ENCODE measurements at places on chromosomes 11 and 22. TPM values are rescaled to one million over a fixed set of nuclear protein-coding genes. Genes with fewer than 3 reads are reported as not detected.

The PDE2A gene
- 45.9 TPM for total RNA-seq

The FGF19 gene
- total RNA-seq = not detected

The CASP5 gene
- 80.5 TPM for total RNA-seq

The OR52I2 gene
- total RNA-seq = not detected

The ADAMTS15 gene
- total RNA-seq = 3.5 TPM

The TRAF6 gene
- total RNA-seq = 17.9 TPM

The SIK2 gene
- 22.0 TPM for total RNA-seq

The OR5J2 gene
- total RNA-seq = not detected

The PDGFD gene
- total RNA-seq = 6.9 TPM

The PKNOX2 gene
- total RNA-seq = 1.5 TPM

The SF1 gene
- 241 TPM for total RNA-seq

DNA sequence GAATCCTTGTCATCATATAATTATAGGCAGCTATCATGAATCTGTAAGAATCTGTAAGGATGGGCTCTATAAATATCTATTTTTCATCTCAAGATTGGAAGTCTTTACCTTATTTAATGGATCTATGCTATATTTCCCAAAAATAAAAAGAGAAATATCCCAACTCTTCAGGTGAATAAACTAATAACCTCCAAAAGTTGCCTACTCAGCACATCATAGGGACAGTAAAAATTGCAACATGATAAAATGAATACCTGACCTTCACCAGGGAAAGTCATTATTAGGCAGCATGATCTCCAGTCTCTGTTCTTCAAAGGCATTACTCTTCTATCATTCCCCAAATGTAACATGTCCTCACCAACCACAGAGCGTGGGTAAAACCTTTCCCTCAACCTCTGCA lies 277.3 kb downstream of the RAB38 start:
- no peak for DNase-seq

- DNase-seq = peak; percentile 61
Measured at GRCh38 chr11:1842149-1843097, 3.6 kb downstream of the TNNI2 start.

- DNase-seq = no peak
Measured at GRCh38 chr11:60860943-60861342, 5.2 kb upstream of the PTGDR2 start.

DNA sequence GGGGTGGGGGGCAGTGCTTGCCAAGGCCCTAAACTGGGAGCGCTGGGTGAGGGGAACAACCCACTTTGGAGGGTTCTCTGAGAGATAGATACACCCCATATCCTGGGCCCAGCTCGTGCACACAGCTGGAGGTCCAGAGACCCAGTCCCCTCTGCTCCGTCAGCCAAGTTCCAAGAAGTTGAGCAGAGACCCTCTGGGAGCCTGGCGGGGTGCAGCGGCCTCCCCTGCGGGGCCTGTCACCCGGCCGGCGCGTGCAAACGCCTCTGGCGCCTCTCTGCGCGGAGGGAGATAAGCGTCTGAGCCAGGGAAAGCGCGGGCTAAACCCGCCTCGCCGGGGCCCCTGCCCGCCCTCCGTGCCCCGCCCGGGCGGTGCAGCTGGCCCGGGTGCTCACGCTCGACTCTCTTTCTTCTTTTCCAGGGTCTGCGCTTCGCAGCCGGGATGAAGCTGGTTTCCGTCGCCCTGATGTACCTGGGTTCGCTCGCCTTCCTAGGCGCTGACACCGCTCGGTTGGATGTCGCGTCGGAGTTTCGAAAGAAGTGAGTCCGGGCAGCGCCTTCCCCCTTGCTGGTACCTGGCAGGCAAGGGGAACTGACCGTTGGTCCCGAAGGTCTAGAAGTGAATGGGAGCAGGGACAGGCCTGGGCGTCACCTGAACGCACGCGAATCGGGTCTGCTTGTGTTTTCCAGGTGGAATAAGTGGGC lies 540 bp downstream of the ADM start:
- DNase-seq = peak; percentile 68

DNA sequence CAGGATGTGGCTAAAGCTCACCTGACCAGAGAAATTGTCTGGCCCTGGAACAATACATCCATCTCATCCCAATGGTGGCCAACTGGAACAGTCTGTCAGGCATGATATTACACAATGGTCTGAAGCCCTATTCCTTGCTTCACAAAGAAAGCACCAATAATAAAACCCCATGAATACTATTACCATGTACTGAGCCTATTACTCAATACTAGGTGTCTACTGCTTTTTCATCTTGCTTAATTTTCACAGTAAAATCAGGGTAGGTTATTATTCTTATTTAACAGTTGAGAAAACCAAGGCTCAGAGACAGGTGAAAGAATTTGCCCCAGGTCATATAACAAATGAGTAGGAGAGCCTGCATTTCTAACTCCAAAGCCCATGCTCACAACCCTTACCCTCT lies 68.9 kb upstream of the CAPRIN1 start:
- DNase-seq = no peak

GRCh38 chr11:11931461-11932055 lies 76.9 kb downstream of the DKK3 start:
- no peak for DNase-seq

DNA sequence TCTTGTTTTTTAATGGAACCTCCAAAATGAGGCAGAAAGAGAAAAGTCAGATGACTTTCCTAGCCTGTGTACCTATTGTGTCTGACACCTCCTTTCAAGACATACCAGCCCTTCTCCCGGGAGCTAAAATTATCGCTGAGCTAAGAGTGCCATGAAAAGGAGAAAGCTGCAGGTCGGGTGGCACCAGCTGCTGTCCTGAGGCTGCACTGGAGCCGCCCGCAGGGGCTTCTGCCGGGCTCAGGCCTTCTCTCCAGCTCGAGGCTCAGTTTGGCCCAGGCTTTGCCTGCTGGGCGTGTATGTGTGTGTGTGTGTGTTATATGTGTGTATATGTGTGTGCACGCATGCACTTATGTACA lies 27.7 kb upstream of the RAB1B start:
- no peak for DNase-seq

- DNase-seq = no peak
Measured at GRCh38 chr22:17138513-17138912, 17.4 kb upstream of the TMEM121B start.

DNA sequence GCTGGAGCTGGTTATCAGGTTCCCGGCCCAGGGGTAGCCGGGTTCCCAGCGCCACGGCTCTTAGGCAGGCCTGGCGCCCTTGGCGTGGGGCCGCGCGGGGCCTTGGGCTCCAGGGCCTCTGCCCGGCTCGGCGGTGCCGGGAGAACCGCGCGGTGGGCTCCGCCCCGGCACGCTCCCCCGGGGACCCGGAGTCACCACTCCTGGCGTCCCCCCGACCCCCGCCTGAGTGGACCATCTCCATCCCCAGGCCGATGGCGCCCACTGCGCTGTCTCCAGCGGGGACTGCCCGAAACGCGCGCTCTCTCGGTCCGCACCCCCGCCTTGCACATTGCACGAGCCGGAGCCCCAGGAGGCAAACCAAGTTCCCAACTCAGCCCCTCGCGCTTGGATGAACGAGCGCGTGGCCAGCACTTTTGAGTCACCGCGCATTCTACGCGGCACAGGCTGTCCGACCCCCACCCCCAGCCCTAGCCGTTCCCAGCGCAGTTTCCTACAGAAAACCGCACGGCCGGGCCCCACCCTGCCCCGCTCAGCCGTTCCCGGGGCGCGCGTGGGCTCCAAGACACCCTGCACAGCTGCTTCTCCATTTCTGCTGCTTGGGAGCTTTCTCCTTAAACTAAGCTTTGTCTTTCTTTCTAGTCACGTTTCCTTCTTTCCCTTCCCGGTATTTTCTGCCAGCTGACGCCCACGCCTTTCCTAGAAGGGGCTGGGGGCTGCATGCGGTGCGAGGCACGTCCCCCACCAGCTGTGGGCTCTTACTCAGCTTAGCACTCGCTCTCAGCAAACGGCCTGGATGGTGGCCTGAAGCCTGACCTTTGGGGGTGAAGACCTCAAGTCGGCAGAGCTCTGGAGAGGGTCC lies 650 bp upstream of the CHID1 start:
- DNase-seq = peak; percentile 70

- no peak for DNase-seq
Measured at GRCh38 chr11:6693342-6694228, 10.4 kb upstream of the MRPL17 start.

DNA sequence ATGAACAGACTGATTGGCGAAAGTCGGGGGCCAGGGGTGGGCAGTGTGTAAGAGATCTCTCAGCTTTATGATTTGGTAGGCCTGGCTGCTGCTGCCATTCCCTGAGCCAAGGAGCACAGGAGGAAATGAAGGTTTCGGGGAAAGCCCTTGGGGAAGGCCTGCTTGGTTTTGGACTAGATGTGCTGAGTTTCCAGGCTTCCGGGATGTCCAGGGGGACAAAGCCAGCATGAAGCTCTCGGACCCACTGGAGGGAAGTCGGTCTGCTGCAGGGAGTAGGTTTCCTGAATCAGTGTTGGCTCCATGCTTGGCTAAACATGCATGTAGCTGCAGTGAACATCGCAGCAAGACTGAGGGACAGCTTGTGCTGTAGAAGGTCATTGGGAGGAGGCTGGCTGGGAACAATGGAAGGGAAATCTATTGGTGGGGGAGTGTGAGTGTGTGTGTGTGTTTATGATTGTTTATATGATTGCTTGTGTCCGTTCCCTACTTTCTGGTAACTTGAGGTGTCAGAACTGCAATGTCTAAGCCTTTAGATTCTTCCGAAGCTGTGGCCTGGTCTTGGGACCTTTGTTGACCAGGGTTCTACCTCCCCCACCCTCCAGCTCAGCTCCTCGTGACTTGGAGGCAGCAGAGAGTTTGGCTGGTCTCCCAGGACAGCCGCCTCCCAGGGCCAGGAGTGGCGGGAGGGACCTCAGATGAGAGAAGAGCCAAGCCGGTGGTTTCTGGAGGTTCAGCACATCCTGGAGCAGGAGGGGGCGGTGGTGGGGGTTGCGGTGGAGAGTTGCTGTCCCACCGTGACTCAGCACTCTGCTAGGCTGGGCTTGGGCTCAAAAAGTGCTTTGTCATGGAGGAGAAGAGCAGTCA lies 4.0 kb upstream of the FTH1 start:
- DNase-seq = peak; percentile 94

DNA sequence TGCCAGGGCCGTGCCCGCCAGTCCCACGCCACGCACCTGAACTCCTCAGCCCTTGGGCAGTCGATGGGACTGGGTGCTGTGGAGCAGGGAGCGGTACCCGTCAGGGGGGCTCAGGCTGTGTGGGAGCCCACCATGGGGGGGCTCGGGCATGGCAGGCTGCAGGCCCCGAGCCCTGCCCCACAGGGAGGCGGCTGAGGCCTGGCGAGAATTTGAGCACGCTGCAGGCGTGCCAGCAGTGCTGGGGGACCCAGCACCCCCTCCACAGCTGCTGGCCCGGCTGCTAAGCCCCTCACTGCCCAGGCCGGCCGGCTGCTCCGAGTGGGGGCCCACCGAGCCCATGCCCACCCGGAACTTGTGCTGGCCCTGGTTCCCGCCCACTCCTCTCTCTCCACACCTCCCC lies 56.8 kb downstream of the TMPRSS5 start:
- no peak for DNase-seq

DNA sequence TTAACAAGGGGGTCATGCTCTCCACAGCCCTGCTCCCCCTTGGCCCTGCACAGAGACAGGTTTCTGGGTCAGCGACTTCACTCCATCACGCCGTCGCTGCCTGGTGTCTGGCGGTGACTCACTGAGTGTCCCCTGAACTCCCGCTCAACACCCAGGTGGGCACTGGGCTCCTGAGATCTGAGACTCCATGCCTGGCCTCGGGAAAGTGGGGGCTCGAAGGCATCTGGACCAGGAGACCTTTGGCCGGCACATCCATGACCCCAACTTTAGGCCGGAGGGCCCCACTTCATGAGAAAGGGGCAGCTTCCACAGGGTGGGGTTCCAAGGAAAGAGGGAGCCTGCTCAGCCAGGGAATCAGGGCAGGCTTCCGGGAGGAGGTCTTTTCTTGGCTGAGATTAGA lies 79.3 kb upstream of the PRR5 start:
- no peak for DNase-seq

DNA sequence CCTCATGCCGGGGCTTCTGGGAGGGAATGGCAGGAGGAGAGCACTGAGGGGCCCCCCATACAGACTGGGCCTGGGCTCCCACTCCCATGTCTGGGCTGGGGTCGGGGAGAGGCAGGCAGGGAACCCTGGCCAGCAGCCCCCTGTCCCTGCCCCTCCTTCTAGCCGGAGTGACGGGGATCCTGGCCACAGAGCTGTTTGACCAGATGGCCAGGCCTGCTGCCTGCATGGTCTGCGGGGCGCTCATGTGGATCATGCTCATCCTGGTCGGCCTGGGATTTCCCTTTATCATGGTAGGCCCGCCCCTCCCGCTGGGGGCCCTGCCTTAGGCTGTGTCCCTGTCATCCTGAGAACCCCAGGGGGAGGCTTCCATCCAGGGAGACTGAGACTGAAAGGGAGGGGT lies 10.0 kb upstream of the MIF start:
- DNase-seq = no peak

GRCh38 chr11:1554981-1555712 lies 16.9 kb downstream of the DUSP8 start:
- DNase-seq = no peak

- DNase-seq = no peak
Measured at GRCh38 chr11:119803139-119803538, 74.1 kb upstream of the NECTIN1 start.

GRCh38 chr11:128506999-128507611 lies 80.3 kb downstream of the ETS1 start:
- peak; percentile 88 for DNase-seq

GRCh38 chr22:49354516-49355210 lies 473.0 kb downstream of the BRD1 start:
- no peak for DNase-seq

GRCh38 chr22:41480397-41480735 lies 11.4 kb downstream of the ACO2 start:
- DNase-seq = no peak
